RCC 7860 (cell line): ENCODE measurements at places on chromosomes 16 and 17.

DNA sequence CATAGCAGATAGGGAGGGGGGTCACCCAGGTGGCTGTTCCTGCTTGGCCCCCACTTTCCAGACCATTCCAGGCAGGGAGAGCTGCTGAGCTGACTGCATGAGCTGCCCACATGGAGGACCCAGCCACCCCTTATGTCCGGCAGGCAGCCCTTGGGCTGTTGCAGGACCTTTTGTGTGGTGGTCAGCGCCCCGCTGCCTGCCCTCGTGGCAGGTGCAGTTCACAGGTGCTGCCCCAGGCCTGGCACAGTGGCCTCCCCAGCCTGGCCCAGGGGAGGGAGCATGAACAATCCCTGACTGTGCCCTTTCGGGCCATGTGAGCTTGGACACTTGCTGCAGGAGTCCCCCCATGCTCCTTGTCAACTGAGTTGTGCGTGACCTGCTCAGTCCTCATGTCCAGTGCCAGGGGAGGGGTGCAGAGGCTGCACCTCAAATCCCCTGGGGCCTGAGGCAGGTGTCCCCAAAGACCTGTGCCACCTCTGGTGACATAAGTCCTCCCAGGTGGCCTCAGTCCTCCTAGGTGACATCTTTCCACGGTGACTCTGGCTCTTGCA lies 8.6 kb downstream of the TBC1D26 start:
- DNase-seq, result no peak

GRCh38 chr17:54899721-54900456 lies 763 bp upstream of the TOM1L1 start:
- DNase-seq, result no peak

GRCh38 chr16:74092336-74092735 lies 204.3 kb upstream of the PSMD7 start:
- DNase-seq, result no peak

DNA sequence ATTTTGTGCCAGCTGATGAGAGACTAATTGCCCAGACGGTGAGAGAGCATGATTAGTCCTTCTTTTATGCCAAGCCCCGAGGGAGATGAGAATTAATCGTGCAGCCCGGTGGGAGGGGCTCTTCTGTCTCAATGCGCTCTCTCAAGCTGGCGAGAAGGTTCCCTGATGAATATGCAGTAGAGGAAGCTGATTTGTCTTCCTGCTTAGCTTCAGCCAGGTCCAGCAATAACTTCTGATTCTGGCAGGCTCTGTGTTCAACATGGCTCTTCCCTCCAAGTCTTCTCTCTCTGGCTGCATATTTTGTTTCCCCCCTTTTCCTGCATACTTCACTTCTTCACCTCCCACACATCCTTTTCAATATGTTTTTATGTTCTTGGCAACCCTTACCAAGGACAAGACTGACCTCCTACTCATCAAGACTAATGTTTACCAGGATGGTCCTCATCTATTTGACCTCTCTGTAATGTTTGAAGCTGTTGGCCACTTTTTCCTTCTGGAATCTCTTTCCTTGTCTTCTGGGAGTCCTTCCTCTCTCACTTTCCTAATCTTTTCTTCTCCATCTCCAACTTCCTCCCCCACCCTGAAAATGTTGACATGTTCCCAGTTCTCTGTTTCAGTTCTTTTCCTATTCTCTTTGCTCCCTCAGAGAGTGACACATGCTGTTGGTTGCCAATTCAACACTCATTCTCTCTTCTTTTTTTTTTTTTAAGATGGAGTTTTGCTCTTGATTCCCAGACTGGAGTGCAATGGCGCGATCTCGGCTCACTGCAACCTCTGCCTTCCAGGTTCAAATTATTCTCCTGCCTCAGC lies 33.1 kb downstream of the ARL4D start:
- DNase-seq, result no peak

DNA sequence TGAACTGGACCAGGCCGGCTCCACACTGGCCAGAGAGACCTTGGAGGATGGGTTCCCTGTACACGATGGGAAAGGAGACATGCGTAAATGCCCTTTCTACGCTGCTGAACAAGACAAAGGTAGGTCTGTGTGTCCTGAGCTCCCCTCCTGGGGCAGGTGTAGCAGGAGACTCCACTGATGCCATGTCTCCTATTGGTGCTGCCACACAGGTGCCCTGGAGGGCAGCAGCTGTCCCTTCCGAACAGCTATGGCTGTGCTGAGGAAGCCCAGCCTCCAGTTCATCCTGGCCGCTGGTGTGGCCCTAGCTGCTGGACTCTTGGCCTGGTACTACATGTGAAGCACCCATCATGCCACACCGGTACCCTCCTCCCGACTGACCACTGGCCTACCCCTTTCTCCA lies 29.2 kb downstream of the CDIP1 start:
- no peak for DNase-seq

DNA sequence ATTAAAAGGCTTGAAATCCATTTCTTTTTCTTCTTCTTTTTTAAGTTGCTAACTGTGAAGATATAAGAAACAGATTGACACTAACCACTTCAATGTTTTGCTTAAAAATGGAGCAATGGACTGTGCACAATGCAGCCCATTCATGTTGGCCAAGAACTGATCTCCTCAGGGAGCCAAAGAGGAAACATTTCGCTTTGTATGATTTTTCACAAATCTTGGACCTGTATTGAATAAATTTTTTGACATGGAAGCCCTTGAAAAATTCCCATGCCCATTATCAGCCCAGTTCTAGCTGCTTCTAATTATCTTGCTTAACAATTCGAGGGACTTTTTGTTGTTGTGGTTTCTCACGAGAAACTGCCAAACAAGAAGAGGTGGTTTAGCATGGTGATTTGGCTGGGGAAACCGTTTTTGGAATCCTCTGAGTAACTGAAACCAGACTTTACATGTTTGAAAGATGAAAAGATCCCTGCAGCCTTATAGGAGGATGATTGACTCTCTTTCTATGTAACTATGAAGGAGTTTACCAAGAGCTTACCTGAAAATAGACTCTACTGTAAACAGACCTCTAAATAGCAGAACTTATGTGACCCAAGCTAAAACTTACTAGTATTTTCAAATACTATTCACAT lies 1389.4 kb upstream of the GOT2 start:
- no peak for DNase-seq

- DNase-seq, result no peak
Measured at GRCh38 chr16:2324296-2324859, 16.1 kb downstream of the ABCA3 start.

DNA sequence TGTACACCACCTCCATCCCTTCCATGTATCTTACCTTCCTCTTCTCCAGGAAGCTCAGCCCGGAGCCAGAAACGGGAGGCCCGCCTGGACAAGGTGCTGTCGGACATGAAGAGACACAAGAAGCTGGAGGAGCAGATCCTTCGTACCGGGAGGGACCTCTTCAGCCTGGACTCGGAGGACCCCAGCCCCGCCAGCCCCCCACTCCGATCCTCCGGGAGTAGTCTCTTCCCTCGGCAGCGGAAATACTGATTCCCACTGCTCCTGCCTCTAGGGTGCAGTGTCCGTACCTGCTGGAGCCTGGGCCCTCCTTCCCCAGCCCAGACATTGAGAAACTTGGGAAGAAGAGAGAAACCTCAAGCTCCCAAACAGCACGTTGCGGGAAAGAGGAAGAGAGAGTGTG lies 756 bp upstream of the MVP start:
- no peak for DNase-seq

GRCh38 chr16:24955975-24956731 lies 59.0 kb downstream of the ARHGAP17 start:
- DNase-seq, result no peak

GRCh38 chr16:55671206-55671973 lies 15.6 kb downstream of the SLC6A2 start:
- no peak for DNase-seq

- DNase-seq, result no peak
Measured at GRCh38 chr16:12377497-12377896, 401.0 kb downstream of the SNX29 start.

DNA sequence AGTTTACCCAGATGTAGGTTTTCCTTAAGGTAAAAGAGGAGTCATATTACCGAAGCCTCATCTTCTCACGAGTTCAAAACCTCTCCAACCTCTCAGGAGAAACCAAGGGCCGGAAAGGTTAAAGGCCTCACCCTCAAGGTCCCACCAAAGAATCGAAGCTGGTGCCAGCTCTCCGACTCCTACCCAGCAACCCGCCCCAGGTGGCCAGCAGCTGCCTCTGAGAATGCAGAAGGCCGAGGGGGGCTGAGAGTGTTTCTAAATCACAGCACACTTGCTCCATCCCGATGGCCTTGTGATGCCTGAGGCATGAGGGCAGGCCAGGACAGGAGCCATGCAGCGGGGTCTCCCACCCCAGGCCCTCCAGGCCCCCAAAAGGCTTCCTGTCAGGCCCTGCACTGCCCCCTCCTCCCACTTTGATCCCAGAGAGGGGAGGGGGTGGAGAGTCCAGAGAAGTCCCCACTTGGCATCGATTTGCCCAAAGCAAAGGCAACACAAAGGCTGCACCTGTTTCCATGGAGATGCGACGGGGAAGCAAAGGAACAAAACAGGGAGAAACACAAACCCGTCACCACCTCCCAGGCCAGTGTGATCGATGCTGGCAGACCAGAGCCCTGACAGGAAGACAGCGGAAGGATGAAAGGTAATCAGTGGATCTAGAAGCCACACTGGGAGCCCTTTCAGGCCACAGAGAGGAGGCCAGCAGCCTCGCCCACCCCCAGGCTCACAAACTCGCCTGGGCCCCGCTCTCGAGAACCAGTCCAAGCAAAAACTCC lies 39.0 kb downstream of the CUEDC1 start:
- DNase-seq, result no peak

GRCh38 chr17:39118674-39119419 lies 32.6 kb downstream of the PLXDC1 start:
- DNase-seq, result no peak

DNA sequence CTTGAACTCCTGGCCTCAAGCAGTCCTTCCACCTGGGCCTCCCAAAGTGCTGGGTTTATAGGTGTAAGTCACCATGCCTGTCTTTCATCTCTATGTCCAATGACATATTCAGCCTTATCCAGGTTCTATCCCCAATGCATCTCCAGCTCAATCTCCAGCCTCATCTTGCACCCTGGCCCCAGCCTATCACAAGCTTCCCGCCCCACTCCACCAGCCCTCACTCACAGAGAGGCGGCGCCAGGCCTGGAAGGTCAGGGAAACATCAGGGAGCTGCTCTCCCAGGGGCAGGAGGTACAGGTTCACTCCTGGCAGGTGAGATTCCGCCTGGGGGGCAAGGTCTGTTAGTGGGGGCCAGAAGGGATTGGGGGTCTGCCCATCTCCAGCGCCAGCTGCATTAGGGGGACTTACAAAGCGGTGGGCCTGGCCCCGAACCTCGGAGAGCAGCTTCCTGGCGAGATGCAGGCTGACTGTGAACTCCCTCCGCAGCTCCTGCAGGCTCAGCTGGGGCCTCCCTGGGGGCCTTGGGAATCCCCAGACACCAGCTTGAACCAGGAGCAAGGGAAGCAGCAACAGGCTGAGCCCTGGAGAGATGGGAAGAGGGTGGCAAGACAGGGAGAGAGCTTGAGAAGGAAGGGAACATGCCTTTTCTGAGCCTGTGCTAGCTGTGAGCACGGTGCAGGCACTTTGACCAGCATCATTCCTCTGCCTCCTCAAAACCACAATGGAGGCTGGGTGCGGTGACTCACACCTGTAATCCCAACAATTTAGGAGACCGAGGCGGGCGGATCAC lies 3.0 kb downstream of the IL27 start:
- peak; percentile 4 for DNase-seq

GRCh38 chr17:79657861-79658810 lies 47.3 kb upstream of the RBFOX3 start:
- DNase-seq, result no peak

- no peak for DNase-seq
Measured at GRCh38 chr16:48272837-48273421, 25.6 kb upstream of the ABCC11 start.

GRCh38 chr16:57799600-57800199 lies 2.6 kb downstream of the KIFC3 start:
- no peak for DNase-seq

DNA sequence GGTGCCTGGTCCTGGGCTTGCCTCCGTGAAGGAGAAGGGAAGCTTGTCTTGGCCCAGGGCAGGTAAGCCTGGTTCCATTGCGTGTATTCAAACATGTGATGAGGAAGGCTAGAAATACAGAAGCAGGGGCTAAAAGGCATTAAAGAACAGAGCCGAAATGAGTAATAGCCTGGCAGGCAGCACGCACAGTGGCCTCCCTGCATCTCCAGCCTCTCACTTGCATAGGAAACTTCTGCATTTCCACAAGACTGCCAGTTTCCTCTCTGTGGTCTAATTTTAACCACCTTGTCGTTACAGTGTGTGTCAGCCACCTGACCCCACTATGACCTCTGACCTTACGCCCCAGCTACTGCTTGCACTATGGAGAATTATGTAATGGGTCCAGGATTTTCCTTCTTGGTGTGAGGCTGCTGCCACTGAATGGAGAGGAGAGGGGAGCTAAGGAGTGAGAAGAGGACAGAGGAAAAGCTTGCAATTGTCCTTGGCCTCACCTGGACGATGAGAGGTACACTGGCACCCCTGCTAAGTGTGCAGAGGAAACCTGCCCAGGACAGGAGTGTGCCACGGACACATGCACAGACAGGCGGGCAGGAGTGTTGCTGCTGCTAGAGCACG lies 32.8 kb downstream of the HIC1 start:
- DNase-seq, result no peak

GRCh38 chr16:73054813-73055482 lies 7.0 kb upstream of the ZFHX3 start:
- peak; percentile 9 for DNase-seq

- no peak for DNase-seq
Measured at GRCh38 chr16:5007256-5007655, 26.5 kb downstream of the NAGPA start.

DNA sequence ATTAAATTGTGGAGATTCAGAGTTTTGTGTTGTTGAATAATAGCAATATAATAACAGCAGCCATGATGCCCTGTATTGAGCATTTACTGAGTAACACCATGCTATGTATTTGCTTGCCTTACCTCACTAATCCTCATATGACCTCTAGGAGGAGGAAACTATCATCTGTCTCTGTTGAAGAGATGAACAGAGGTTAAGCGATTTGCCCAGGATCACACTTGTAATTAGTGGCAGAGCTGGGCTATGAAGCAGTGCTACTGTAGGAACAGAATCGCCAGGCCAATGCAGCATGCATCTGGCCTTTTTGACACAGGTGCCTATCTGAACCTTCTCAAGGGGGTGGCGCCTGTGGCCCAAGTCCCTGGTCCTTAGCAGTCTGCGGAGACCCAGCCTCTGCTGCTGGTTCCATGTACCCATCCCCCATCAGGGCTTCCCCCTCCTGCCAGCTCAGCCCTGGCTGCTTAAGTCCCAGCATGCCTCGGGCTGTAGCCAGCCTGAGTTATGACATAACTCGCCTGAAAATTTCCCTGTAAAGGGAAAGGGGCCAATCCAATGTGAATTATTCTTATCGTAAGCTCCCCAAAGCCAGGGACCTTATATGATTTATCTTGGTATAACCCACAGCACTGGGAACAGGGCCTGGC lies 50.4 kb upstream of the HS3ST2 start:
- no peak for DNase-seq
